Testis (tissue), 5 donors: ENCODE measurements at places on chromosomes 2 and 18.

GRCh38 chr2:201406077-201406662 lies 45.1 kb downstream of the TRAK2 start:
- no peak for DNase-seq

DNA sequence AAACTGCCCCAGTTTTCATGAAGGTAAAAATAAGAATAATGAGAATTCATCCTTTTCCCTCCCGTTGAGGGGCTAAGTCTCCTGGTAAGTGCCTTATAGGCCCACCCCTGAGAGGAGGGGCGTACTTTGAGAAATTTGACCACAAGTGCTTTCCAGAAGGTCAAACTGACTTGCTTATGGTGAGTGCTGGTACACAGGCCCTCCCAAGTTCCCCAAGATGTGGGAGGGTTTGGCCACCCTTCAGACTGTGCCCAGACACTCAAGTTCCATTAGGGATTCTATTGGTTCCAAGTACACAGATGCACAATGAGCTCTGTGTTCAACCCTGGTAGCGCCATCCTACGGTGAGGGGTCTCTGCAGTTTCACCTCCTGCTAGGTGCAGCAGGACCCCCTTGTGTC lies 205.1 kb downstream of the CTIF start:
- no peak for DNase-seq

GRCh38 chr2:203675086-203675485 lies 31.4 kb upstream of the CD28 start:
- DNase-seq = no peak

GRCh38 chr2:101704046-101704466 lies 6.5 kb downstream of the MAP4K4 start:
- DNase-seq = peak; percentile 58

- DNase-seq = peak; percentile 80
Observed at GRCh38 chr2:219274361-219274921, 4.7 kb upstream of the DNAJB2 start.

GRCh38 chr2:235711527-235711926 lies 217.7 kb downstream of the AGAP1 start:
- no peak for DNase-seq

DNA sequence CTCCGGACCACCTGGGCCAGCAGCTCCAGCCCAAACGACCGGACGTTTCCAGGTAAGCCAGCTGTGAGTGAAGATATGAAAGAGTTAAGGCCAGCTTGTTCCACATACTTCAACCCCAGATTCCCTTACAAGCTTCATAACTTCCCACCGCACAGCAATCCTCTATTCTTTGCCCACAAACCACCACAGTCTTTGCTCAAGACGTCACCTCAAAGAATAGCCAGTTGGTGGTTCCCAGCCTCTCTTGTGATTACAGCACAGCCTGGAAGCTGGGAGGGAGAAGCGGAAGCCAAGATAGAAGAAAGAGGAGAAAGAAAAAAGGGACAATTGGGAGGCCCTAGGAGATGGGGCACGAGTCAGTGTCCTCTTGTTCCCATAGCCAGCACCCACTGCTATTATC lies 70.6 kb downstream of the NRP2 start:
- DNase-seq = no peak

DNA sequence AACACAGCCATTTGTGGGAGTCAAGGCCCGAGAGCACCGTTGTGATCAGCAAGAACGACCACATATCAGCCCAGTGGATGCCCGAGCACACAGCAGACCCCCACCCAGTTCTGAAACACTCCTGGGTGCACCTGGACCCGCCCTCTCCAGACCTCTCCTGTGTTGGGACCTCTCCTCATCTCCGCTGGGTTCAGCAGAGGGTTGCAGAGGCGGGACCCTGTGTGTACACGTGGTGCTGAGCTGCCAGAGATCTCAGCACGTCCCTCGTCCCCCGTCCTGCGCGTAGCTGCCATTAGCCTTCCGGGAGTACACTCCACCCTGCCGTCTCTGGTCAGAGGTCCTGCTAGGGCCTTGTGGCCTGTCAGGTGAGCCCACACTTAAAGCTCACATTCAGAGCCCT lies 51.7 kb downstream of the ADI1 start:
- DNase-seq = no peak

DNA sequence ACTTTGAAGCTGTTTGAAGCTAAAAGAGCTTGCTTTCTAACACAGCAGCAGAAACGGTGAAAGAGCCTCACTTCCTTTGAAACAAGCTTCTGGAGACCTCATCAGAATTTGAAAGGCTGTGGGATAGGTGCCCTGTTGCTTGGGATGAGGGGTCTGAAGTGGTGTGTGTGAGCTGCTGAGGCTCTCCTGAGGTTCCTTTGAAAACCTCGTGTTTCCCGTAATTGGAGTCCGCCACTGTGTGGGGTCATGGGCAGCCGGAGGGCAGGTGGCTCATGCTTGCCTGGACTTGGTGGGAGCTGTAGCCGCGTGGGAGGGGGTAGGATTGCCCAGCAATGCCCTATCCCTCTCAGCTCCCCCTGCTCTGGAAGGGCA lies 34.4 kb downstream of the CABLES1 start:
- no peak for DNase-seq

- no peak for DNase-seq
Observed at GRCh38 chr2:127685410-127686080, 10.2 kb upstream of the LIMS2 start.

GRCh38 chr2:187855689-187856088 lies 301.5 kb upstream of the TFPI start:
- DNase-seq = no peak

- DNase-seq = no peak
Observed at GRCh38 chr2:184555352-184555751, 43.0 kb upstream of the ZNF804A start.

DNA sequence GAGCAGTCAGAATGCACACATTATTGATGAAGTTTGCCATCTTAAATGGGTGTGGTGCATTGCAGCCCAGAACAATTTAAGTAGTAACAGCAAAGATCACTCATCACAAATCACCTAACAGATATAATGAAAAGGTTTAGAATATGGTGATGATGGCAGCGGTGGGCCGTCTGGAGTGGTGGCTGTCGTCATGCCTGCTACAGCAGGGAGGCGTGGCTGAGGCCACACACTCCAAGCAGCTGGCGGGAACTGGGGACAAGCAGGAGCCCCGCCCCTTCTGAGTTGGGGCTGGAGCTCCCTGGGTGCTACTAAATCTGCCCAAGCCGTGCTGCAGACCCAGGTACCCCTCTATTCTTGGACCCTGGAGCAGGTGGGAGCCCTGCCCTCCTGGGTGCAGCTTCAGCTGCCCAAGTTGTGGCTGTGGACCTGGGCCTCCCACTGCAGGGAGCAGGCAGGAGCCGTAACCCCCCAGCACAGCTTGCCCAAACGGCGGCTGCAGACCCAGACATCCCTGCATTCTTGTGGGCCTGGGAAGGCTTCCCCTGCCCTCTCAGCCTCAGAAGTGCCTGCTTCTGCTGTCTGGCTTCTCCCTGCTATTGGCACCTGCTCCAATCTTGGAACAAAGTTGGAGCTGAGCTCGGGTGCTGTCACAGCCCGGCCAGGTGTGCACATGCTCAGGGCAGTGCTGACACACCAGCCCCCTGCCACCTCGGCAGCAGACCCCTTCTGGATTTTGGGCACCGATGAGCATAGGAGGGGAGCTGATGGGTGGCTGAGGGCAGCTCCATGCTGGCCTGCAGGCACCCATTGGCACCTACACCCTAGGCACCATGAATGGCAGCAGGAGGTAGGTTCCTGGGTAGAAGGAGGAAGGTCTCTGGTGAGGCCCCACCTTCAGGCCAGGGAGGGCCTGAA lies 149.3 kb downstream of the EHBP1 start:
- no peak for DNase-seq

- DNase-seq = no peak
Observed at GRCh38 chr2:186543561-186544131, 46.2 kb upstream of the ITGAV start.

DNA sequence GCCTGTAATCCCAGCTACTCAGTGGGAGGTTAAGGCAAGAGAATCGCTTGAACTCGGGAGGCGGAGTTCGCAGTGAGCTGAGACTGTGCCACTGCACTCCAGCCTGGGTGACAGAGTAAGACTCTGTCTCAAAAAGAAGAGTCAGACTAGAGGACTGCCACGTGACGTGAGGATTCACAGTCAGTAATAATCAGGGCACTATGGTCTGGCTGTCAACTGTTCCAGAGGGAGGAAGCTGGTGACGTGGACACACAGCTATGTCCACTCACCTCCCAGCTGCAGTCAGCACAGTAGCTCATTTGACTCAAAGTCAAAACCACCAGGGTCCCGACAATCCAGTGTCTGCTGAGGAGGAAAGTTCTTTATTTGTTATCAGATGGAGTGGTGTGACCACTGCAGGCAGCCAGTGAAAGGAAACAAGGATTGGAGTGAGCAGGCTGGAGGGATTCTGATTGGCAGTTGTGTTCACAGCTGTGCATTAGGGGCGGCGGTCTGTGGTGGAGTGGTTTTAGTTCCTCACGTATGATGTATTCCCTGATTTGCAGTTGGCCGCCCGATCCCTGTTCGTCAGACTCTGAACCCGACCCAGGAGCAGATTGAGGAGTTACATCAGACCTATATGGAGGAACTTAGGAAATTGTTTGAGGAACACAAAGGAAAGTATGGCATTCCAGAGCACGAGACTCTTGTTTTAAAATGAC lies 37.9 kb downstream of the MOGAT1 start:
- peak; percentile 76 for DNase-seq

GRCh38 chr2:227115761-227116160 lies 48.2 kb downstream of the COL4A4 start:
- no peak for DNase-seq

DNA sequence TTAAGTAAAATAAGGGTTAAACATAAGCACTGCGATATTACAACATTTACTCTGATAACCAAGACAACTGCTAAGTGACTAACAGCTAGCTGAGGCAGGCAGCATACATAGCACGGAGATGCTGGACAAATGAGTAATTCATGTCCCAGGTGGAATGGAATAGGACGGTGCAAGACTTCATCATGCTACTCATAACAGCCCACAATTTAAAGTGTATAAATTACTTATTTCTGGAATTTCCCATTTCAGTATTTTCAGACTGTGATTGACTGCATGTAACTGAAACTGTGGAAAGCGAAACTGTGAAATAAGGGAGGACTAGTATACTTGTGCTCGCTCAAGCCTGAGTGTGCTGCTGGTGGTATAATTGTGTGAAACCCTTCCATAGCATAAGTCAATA lies 12.9 kb downstream of the IER3IP1 start:
- DNase-seq = no peak

GRCh38 chr2:96137321-96138178 lies 752 bp downstream of the ASTL start:
- DNase-seq = no peak

GRCh38 chr2:101463421-101463820 lies 11.5 kb downstream of the RFX8 start:
- no peak for DNase-seq

- peak; percentile 18 for DNase-seq
Observed at GRCh38 chr2:223050900-223051504, 988 bp upstream of the KCNE4 start.

DNA sequence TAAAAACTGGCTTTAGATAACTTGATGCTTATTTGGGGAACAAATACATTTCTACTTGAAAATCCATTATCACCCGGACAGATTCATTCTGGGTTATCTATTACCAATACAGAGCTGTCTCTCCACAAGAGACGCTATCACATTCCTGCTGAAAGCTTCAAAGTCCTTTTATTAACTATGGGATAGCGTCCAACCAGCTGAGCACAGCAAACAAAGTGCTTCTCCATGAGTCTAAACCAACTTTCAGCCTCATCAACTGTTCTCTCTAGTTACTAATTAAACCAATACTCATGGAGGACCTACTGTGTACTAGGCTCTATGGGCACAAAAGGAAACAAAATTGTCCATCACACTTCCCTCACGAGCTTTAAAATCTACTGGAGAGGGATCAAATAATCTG lies 132.8 kb downstream of the L3MBTL4 start:
- no peak for DNase-seq

DNA sequence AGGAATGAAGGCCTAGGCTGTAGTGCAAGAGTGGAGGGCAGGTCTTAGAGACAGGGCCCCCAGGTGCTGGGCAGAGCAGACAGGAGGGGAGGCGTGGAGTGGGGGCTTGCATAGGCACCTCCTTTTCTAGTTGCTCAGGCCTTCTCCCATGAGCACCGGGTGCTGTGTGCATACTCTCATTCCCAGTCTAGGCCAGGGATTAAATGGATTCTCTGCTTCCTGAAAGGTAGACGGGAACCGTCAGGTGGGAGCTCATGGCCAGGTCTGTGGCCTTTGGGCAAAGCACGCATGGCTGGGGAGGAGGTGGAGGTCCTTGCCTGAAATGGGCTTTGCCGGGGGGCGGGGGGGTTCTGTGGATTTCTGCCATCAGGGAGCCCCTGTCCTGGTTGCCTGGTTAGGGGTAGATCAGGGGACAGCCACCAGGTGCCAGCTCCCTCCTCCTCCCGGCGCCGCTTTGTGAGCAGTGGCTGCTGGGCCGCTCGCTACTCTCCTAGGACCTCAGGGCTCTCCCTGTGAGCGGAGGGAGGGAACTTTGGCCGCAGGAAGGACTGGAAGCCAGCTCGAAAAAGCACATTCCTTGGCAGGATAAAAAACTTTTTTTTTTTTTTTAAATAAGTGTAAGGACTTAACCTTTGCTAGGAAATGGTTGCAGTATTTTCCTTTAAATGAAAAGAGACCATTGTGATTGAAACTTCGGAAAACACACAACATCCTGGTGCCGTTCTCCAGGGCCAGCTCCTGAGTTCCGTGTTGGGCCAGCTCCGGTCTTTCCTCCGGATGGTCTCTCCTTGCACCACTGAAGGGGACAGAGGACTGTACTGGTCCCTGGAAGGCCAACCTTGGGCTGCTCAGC lies 82.8 kb upstream of the HAAO start:
- peak; percentile 62 for DNase-seq

GRCh38 chr2:178892751-178893625 lies 85.8 kb upstream of the TTN start:
- DNase-seq = no peak

GRCh38 chr18:56285387-56286065 lies 352.9 kb downstream of the TXNL1 start:
- no peak for DNase-seq

DNA sequence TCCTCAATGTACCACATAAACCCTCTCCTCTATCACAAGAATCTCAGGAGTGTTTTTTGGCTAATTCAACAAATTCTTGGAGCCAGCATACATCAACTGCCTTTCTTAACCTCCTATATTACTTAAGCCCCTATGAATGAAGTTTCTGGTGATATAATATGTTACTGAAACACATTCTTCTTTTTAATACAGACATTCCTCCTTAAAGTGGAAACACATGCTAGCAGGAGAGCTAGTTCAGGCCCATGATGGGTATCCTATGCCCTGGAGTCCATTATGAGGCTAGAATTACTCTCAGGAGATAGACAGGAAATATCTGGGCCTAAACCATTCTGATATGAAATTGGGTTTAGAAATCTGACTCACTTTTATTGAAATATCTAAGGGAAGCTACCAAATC lies 26.6 kb upstream of the RMDN2 start:
- DNase-seq = no peak

GRCh38 chr18:58566556-58567292 lies 62.2 kb downstream of the ALPK2 start:
- DNase-seq = no peak

- no peak for DNase-seq
Observed at GRCh38 chr2:167431949-167432348, 543.7 kb downstream of the XIRP2 start.

- no peak for DNase-seq
Observed at GRCh38 chr2:149087751-149088150, 49.3 kb downstream of the LYPD6B start.

- DNase-seq = no peak
Observed at GRCh38 chr2:16630463-16630862, 35.2 kb downstream of the CYRIA start.
